ENCODE measurements at places on chromosomes 2 and 18. TPM values are rescaled to one million over a fixed set of nuclear protein-coding genes. Genes with fewer than 3 reads are reported as not detected.

PTPRN gene
- total RNA-seq: not detected

DNA sequence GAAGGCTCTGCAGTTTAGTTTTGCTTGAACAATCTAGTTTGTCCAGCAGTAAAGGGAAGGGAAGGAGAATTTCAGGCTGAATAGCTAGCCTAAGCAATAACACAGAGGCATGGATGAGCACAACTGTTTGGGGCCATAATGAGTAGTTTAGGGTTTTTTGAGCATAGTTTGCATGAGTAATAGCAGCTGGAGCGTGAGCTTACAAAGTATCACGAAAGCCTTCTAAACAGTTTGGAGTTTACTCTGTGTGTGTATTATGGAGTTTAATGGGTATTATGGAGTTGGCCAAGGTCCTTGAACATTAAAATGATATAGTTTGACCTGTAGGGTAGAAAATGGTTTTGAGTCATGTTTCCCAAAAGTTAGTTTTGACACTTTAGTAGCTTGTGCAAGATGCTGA is 782.3 kb downstream of the ERBB4 start:
- DNase-seq: no peak

CDH19 gene
- 1.2 TPM for total RNA-seq

DNA sequence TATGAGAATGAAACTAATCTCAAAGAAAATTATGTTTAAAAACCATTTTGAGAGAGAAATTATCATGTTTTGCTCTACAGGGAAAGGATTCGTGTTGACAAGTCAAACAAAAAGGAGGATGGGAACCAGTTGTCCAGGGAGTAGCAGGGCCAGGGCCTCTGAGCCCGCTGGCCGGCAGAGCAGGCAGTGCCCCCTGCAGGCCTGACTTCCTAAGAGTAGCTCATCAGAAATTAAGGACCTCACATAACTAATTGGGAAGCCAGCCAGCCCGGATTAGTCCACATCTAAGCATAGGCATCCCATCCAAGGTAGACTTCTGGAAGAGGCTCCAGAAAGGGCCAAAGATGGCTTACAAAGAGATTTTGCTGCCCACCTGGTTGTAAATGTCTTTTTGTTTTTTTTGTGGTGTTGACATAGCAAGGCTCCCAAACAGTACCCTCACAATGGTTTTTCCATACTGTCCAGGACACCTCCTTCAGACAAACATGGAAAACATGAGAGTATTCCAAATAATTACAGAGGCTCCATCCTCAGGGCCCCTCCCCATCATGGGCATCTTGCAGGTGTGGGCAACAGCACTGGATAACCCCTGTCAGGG is 241.2 kb upstream of the TANK start:
- DNase-seq: peak; percentile 49

PSMA8 gene
- total RNA-seq: not detected

OXER1 gene
- 3.1 TPM for total RNA-seq

DNA sequence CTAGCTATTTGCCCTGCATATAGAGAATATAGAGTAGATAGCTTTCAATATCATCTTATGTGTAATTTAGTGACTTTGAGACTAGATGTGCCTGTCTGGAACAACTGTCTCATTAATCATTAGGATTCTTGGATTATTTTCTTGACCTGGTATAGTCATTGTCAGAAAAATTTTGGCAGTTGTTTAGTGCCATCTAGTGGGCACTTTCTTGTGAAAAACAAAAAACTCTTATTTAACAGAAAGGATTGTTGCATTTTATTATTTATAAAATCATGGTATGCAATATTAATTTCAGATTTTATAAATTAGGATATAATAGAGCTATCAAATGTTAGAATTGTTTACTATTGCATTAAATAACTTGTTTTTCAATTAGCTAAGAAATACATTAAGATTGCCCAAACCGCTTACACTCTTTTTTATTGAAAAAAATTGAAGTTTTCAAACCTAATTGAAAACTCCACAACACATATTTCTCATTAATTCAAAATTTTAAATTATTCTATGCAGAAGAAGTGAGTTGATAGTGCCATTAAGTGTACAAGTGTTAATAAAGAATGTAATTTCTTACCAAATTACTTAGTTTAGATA is 80.3 kb downstream of the DYNAP start:
- DNase-seq: no peak

CD8B2 gene
- 0.65 TPM for total RNA-seq

- DNase-seq: no peak
These were observed 17.3 kb upstream of the MALT1 start for GRCh38 chr18:58653814-58654509.

DNA sequence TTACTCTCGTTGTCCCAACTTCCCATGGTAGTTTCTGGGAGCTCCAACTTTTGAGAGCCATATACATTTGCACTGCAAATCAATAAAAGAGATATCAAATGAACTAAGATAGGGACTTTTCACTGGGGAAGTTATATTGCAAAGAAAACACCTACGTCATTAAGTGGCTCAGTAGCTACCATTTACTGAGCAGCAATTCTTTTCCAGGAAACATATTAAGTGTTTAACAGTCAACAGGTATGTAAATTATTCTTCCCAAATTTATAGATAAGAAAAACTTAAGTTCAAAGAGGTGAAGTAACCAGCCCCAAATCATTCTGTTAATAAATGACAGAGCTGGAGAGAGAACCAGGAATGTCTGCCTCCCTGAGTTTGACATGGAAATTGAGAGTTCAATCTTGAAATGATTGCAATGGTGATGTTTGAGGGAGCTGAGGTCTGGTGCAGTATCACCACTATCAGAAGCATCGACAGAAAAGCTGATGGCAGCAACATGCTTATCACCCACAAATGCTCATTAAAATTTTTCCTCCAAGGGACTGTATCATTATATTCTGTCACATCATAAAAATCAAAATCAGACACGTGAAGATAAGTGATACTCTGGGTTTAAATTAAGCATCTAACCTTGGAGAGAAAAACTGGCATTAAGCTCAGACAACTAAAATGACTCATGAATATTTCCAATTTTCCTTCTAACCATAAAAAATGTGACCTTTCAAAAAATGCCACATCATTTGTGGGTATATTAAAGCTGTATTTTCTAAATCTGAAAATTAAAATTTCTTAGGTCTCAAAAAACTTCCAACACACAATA is 43.4 kb downstream of the GAREM1 start:
- no peak for DNase-seq

SMAD4 gene
- total RNA-seq: 118 TPM

GRCh38 chr18:7170292-7170691 is 52.7 kb upstream of the LAMA1 start:
- DNase-seq: no peak

DCDC2C gene
- total RNA-seq: not detected

GRCh38 chr2:233312874-233313273 is 5.3 kb downstream of the SAG start:
- DNase-seq: no peak

DNA sequence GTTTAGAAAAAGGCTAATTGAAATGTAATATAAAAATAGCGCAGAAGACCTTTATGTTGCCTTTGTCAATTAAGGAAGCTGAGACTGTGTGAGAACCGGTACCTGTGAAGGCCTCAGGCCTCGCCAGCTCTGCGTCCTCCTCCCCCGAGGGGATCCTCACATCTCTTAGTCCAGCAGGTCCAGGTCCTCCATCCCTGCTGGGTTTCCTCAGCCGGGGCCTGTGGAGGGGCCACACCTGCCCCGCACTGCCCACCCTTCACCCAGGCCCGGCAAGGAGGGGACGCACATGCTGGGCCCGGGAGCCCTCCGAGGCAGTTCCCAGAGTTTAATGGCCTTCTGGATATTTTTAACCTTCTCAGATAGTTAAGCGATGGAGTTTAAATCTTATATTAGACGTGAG is 3.5 kb downstream of the KCNG2 start:
- no peak for DNase-seq

- DNase-seq: no peak
These were observed 285.6 kb downstream of the THSD7B start for GRCh38 chr2:137050949-137051348.

GRCh38 chr2:238263204-238264071 is 23.6 kb upstream of the HES6 start:
- DNase-seq: peak; percentile 93

GRCh38 chr2:165070076-165070475 is 114.8 kb upstream of the SLC38A11 start:
- DNase-seq: no peak

All from ureter (tissue), 1 donor.